Fibroblast of skin of left quadriceps (primary cell): ENCODE measurements at places on chromosomes 5 and 9.

- peak; percentile 8 for DNase-seq
Observed at GRCh38 chr5:125865166-125865815, 557.9 kb upstream of the GRAMD2B start.

- no peak for DNase-seq
Observed at GRCh38 chr9:93786204-93786603, 169.0 kb downstream of the BARX1 start.

- no peak for DNase-seq
Observed at GRCh38 chr9:95610006-95610785, 93.4 kb upstream of the PTCH1 start.

GRCh38 chr5:170755679-170756456 lies 27.7 kb upstream of the GABRP start:
- DNase-seq = no peak
